ENCODE measurements at places on chromosomes 11 and 22.

GRCh38 chr22:46934746-46935491, 172.5 kb downstream of the TBC1D22A start:
- no peak for DNase-seq

DNA sequence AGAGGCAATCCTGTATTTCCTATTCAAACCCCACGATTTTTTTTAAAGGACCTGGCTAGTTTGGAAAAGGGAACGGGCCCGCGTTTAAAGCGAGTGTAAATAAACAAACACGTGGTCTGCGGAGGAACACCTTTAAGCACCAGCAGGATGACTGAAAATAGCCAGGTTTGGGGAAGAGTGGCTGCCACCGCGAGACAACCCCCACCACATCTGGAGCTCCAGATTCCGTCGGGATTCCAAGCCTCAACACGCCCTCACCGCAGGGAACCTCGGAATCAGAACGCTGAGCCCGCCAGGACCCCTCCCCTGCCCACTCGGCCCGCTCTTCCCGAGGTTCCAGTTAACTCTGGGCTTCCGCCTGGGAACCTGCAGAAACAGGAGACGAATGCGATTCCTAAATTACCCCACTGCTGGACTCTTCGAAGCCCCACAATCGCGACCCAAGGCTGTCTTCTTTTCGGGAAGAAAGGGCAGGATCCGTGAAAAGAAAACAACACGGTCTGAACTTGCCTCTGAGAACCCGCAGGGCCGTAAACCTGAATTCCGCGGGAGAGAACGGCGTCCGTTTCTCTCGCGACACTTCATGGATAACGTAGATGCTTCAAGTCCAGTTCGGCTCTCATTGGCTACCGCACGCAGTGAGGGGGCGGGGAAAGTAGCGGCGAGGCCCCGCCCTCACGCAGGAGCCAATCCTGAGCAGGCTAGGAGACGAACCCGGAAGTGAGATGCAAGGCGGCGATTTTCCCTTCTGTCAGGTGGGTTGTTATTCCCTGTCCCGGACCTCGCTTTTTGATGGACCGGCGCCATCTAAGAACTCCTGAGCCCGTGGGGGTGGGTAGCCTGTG, at the start of the genes ANKRD49 and MRE11:
TSS of gene ANKRD49 (plus strand) at position 704 of the 845 bp plus-strand sequence. CDS start 2,710 bp downstream, outside the sequence.
TSS of gene MRE11 (minus strand) at position 564 of the 845 bp plus-strand sequence. CDS start 1,043 bp downstream, outside the sequence.
- peak; percentile 91 for DNase-seq

- no peak for DNase-seq
Observed at GRCh38 chr11:15711311-15711710, 596.6 kb downstream of the INSC start.

DNA sequence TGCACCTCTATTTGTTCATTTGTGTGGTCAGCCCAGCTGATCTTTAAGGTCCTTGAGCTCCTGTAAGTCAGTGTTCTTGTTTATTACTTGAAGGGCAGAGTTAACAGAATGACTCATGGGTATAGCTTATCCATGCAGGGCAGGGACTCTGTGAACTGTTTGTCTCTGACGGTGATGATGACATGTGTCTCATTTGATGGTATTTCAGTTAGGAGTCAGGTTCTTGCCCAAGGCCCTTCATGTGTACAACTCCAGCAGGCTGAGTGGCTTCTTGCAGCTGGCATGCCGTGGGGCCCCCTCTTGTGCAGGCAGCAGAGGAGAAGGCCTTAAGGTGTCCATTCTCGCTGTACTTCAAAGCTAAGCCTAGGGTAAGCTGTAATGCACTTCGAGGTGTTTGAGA, 165.1 kb downstream of the DBX1 start:
- no peak for DNase-seq

GRCh38 chr11:15801616-15802015, 554.7 kb downstream of the SOX6 start:
- no peak for DNase-seq

GRCh38 chr11:26044389-26044788, 287.5 kb upstream of the ANO3 start:
- DNase-seq = no peak

- no peak for DNase-seq
Observed at GRCh38 chr11:130483124-130483523, 34.7 kb downstream of the ADAMTS15 start.

- no peak for DNase-seq
Observed at GRCh38 chr11:72951193-72951592, 137.0 kb downstream of the ATG16L2 start.

- no peak for DNase-seq
Observed at GRCh38 chr11:117818041-117818873, 6.3 kb downstream of the FXYD2 start.

DNA sequence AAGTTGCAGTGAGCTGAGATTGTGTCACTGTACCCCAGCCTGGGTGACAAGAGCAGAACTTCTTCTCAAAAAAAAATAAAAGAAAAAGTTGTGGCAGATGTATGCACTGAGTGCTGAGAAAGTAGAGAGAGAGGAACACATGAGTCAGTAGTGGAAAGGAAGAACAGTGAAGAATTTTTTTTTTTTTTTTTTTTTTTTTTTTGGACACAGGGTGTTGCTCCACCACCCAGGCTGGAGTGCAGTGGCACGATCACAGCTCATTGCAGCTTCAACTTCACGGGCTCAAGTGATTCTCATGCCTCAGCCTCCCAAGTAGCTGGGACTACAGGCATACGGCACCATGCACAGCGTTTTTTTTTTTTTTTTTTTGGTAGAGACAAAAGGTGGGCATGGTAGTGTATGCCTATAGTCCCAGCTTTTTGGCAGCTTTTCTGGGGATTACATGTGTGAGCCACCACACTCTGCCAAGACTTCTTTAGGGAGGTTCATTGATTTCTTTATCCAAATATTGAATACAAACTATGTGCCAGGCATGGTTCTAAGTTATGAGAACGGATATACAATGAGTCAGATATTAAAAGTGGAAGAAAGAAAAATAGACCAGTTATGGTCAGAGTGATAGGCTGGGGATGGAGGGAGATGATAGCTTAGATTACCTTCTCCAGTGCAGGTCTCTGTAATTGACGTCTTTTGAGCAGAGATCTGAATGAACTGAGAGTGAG, 62.0 kb downstream of the YAP1 start:
- DNase-seq = no peak
